ENCODE measurements at places on chromosomes 2 and 18. TPM values are rescaled to one million over a fixed set of nuclear protein-coding genes. Genes with fewer than 3 reads are reported as not detected.

Gene INHBB
- total RNA-seq: 2.4 TPM

Gene CD8A
- not detected for total RNA-seq

Gene FEV
- not detected for total RNA-seq

Gene CDH20
- 2.8 TPM for total RNA-seq

Gene CIB4
- not detected for total RNA-seq

Gene TMEM247
- not detected for total RNA-seq

Gene TWIST2
- total RNA-seq: 1.6 TPM

Gene POTEC
- not detected for total RNA-seq

Gene COL3A1
- 0.99 TPM for total RNA-seq

Gene DOK6
- total RNA-seq: 0.28 TPM

Gene NEU2
- total RNA-seq: not detected

Gene CCL20
- total RNA-seq: 2.1 TPM

Gene MRO
- total RNA-seq: not detected

Gene SLC11A1
- 0.19 TPM for total RNA-seq

Gene CPO
- not detected for total RNA-seq

Gene IL1RL1
- 89.9 TPM for total RNA-seq

Gene RAD51AP2
- not detected for total RNA-seq

Gene POLR1B
- 22.1 TPM for total RNA-seq

Gene ARID5A
- 7.7 TPM for total RNA-seq

Gene MATN3
- total RNA-seq: 0.85 TPM

Gene FAM237A
- not detected for total RNA-seq

Gene ANKRD12
- 45.9 TPM for total RNA-seq

Gene PDCD1
- total RNA-seq: not detected

Gene LRRC30
- total RNA-seq: not detected

Gene KIF1A
- not detected for total RNA-seq

Gene SDC1
- total RNA-seq: 0.47 TPM

Gene NR4A2
- under 0.01 TPM for total RNA-seq

Gene BCL2
- 2.2 TPM for total RNA-seq

Gene SMYD1
- total RNA-seq: not detected

Gene E2F6
- 10.1 TPM for total RNA-seq

Gene TFCP2L1
- under 0.01 TPM for total RNA-seq

Gene DYNAP
- total RNA-seq: not detected

Gene CLIP4
- 39.9 TPM for total RNA-seq

Gene COL4A3
- total RNA-seq: 0.19 TPM

Gene OTOS
- total RNA-seq: not detected

Gene GPR155
- 1.3 TPM for total RNA-seq

Gene BOLL
- not detected for total RNA-seq

Gene UGT1A4
- not detected for total RNA-seq

Gene SRD5A2
- total RNA-seq: not detected

Gene C2orf80
- not detected for total RNA-seq

Gene AGAP1
- 9.0 TPM for total RNA-seq

Gene KRTCAP3
- not detected for total RNA-seq

All from endothelial cell of coronary artery (primary cell).